ENCODE measurements at places on chromosomes 7 and 10.
A peak's percentile ranks its signal among the peaks of the same experiment; 100 is the strongest.

DNA sequence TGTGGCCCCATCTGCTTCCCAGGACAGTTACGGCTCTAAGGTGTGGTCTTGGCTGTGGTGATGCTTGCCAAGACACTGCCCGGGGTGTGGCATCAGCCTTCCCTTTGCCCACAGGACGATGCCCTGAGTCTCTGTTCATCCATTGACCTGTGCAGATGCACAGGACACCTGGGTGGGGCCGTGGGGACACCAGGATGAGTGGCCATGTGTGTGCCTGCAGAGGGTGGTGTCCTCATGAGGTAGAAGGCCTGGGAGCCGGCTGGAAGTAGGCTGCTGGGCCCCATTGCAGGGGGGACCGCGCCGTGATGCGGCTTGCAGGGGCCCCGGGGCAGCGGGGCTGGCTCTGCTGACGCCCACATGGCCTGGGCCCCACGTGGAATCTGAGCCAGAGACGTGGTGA lies 22.4 kb upstream of the PWWP2B start:
- DNase-seq: no peak

DNA sequence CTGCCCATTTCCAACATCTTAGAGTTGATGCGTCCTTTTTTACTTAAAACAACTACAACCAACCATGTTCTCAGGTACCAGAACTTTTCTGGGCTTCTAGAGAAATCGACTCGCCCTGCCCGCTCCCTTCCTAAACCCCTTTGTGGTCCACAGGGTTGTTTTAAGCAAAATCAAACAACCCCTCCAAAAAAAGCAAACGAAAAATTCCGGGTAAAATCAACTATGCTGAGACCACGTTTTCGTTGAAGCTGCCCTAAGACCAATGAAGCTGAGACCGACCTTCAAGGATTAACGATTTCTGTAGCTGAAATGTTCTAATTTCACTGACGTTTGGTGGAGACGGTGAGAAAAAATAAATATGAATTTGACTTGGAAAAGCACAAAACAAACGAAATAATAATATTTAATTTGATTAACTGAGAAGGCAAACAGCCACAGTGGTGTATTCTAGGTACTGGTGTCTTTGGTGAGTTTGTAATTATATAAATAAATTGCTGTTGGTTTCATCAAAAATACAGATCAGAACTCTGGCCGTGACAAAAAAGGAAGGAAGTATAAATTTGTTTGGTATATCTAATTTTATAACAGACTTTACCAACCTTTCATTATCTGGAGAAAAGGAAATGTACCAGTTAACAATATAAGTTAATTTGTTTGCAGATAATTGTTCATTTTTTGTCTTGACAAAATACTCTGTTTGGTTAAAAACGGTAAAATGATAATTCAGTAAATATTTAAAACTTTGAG lies 4.7 kb upstream of the IGF2BP3 start:
- DNase-seq: no peak

GRCh38 chr7:146926841-146927240 lies 810.2 kb downstream of the CNTNAP2 start:
- DNase-seq: no peak

DNA sequence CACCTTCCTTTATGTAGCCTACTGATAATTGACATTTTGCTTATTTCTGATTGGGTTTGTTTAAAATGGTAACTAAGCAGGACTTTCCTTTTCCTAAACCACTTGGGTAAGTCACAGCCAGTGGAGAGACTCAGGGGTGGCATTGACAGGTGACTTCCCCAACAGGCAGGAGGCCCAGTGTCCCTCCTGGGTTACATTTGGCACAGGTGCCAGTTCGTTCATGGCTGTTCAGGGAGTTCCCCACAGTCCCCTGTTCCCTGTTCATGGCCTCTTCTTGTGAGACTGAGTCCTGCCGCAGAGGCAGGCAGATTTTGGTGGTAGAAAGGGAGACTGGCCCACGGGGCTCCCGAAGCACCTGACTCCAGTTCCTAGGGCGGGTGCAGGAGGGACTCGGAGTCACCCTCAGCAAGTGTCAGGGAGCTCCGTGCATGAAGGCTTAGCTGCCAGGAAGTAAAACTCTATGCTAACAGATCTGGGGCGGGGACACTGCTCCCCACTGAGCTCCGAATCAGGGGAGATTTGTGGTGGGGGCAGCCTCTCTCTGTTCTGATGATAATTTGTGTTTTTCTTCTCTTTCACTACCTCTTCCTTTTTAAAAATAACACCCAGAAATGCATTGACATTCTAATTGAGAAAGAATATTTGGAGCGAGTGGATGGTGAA lies 84.1 kb downstream of the EZH2 start:
- DNase-seq: no peak

- DNase-seq: no peak
Observed at GRCh38 chr10:110162741-110163145, 44.7 kb upstream of the MXI1 start.

GRCh38 chr10:60521974-60522405 lies 132.3 kb upstream of the ANK3 start:
- peak; percentile 20 for DNase-seq

- no peak for DNase-seq
Observed at GRCh38 chr7:2932402-2933251, 88.5 kb upstream of the GNA12 start.

DNA sequence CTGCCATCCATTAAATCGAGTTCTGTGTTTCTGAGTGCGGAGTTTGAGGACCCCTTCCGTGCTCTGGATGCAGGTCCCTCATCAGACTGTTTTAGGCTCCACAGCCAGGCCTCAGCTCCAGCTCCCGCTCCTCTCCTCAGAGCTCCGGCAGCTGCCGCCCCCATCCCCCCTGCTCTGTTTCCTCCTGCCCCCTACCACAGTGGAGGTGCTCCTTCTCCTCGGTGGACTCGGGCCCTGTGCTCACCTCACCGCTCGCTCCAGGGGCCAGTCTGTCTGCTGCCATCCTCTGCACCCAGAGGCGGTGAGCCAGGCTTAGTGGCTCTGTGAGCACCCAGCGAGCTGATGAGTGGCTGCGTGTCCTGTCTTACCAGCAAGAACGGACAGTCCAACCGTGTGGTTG lies 21.4 kb upstream of the PRKAR1B start:
- DNase-seq: no peak

Measured in activated CD4-positive, alpha-beta T cell treated with anti-CD3 and anti-CD28 coated beads for 36 hours (primary cell).